ENCODE measurements at places on chromosomes 4 and X.

GRCh38 chrX:34401411-34401810 lies 255.7 kb downstream of the TMEM47 start:
- no peak for DNase-seq

- DNase-seq = no peak
These were observed 64.0 kb upstream of the WDR1 start for GRCh38 chr4:10180603-10180926.

DNA sequence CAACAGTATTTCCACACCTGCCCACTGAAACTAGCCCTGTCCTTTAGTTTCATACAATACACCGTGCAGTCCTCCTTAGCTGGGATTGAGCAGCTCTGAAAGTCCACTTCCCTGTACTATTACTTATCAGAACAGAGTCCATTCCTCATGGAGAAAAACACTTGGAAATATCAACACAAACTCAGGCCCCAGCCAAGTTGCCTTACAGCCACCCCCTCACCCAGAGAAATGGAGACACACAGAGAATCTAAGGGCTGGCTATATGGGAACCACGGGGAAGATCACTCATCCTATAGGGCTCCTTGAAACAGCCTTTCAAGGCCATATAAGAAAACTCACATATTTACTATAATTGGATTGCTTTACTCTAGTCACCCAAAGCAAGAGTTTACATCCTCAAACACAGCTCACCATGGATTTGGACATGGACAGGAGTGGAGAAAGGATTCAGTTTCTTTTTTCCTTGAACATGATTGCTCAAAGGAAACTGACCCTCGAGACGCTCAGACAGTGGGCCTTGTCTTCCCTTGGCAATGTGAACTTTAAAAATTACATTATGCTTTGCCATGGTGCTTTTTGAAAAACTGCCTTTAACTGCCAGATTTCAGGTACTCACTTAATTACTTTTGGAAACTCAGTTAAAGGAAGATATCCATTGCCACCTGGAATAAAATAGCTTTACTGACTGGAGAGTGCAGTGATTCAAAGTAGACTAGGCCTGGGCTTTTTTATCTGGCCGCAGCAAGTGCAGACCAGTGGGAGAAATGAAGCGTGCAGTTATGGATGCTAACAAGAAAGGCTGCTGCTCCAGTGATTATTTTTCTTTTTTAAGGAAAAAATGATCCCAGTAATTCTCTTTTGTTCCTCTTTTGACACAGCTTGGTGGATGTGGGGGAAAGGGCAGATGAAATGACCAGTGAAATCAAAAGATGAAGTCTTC lies 1.6 kb downstream of the SCARB2 start:
- DNase-seq = no peak

- DNase-seq = no peak
These were observed 497 bp upstream of the THAP9 start for GRCh38 chr4:82900066-82900410.

DNA sequence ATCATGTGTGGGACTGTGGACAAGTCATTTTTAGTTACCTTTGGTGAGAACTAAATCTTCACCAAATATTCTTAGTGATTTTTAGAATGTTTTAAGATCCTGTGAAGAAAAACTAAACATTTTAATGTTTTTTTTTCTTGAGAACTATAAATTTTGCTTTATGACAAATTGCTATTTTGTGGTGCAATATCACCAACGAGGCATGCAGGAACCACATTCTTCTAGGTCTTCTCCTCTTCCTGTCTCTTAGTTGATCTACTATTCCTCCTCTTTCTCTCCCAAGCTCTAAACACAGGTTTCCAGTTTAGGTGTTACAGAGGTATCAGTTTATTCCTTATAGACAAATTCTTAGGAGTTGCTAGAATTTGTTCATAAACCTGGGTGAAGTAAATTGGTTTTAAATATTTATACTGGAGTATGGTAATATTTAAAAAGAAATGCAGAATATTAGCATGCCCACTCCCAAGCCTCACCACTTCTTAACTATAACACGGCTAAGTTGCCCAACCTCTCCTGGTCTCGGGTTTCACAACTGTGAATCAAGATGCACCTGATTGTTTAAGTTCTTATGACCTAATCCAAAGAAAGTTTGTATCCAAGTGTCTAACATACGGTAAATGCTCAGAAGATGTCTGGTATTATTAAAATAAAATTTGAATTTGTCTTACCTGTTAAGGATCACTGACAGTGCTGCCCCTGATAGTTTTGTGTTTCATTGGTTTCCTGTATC lies 56.5 kb upstream of the CLNK start:
- DNase-seq = no peak

- no peak for DNase-seq
These were observed 358.7 kb downstream of the IL15 start for GRCh38 chr4:141995056-141995455.

- DNase-seq = no peak
These were observed 6.9 kb upstream of the RNF175 start for GRCh38 chr4:153766758-153767157.

DNA sequence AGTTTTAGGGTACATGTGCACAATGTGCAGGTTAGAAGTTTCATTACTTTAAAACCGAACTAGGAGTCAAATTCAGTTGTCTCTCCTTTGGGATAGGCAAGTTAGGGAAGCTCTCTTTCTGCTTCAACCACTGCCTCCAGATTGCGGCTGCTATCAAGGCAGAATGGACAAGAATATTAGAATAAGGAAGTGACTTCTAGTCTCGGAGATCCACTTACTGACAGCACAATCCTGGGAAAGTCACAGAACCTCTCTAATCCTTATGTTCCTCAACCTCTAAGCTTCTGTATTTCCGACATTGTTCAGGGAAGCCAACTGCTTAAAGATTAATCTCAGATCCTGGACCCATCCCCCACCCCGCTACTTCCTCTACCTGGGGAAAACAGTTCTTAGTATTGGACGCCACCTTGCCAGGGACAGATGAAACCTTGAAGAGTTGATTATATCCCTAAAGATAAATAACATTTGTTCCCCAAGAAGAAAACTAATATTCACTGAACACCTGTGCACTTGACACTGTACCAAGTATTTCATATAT lies 2.1 kb downstream of the NUP62CL start:
- no peak for DNase-seq

- DNase-seq = no peak
These were observed 183.3 kb downstream of the DCLK2 start for GRCh38 chr4:150261571-150261970.

DNA sequence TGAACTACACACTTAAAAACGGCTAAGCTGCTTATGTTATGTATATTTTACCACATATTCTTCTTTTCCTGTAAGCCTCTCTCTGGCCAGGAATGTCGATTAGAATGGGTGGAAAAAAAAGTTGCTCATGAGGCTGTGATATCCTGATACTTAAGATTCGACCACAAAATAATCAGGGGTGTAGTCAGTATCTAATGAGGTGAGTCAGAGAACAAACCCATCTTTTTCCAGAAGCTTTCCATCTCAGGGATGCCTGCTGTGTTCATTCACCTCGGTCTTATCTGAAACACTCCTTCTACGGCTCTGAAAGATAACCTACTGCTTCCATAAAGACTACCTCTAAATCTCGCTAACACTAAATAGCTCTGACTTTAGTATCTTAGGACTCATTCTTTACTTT lies 142.7 kb upstream of the MAP3K15 start:
- DNase-seq = no peak

GRCh38 chr4:5477613-5478012 lies 230.7 kb downstream of the EVC2 start:
- DNase-seq = no peak

GRCh38 chr4:48103483-48104139 lies 30.4 kb downstream of the TXK start:
- DNase-seq = no peak

DNA sequence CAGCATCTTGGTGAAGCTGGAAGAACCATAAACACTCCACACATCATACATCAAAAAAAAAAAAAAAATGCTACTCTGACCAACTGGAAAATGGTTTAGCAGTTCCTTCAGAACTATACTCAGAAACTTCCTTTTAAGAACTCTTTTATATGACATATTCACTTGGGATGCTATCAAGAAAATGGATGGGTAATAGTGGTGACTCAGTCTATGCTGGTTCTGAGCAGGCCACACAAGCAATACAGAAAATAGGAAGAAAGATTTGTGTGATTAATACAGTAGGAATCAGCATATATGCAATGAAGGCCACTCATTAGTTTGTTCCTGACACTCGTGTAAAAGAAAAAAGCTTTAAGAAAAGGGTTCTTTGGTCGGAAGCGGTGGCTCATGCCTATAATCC lies 123.5 kb upstream of the FAT4 start:
- no peak for DNase-seq

DNA sequence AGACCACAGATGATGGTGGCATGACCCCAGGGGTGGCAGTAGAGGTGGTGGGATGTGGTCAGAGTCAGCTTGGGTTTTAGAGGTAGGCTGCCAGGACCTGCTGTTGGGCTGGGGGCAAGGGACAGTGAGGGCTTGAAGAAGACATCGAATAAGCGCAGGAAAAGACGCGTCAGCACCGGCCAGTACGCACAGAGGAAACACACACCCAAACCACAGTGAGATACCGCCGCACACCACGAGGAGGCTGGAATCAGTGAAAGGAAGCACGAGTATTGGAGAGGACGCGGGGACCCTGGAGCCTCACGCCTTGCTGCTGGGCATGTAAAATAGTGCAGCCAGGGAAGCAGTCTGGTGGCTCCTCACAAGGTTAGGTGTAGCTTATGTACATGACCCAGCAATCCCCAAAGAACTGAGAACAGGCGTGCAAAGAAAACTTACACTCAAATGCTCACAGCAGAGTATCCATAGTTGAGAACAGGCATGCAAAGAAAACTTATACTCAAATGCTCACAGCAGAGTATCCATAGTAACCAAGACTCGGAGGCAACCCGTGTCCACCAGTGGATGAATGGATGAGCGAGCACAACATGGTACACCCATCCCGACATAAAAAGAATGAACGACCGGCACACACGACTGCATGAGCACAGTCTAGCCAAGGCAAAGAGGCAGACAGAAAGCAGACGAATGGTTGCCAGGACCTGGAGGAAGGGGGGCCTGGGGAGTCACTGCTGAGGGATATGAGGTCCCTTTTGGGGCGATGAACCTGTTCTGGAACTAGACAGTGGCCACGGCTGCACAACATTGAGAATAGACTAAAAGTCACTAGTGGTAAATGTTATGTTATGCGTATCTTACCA lies 13.3 kb downstream of the PDZD4 start:
- DNase-seq = peak; percentile 36
